H7 (cell line): ENCODE measurements at places on chromosomes 1 and 21. TPM values are rescaled to one million over a fixed set of nuclear protein-coding genes. Genes with fewer than 3 reads are reported as not detected.

- no peak for DNase-seq
Observed at GRCh38 chr1:97071173-97071572, 349.6 kb downstream of the PTBP2 start.

- DNase-seq: no peak
Observed at GRCh38 chr1:26483980-26484379, 11.7 kb downstream of the HMGN2 start.

DNA sequence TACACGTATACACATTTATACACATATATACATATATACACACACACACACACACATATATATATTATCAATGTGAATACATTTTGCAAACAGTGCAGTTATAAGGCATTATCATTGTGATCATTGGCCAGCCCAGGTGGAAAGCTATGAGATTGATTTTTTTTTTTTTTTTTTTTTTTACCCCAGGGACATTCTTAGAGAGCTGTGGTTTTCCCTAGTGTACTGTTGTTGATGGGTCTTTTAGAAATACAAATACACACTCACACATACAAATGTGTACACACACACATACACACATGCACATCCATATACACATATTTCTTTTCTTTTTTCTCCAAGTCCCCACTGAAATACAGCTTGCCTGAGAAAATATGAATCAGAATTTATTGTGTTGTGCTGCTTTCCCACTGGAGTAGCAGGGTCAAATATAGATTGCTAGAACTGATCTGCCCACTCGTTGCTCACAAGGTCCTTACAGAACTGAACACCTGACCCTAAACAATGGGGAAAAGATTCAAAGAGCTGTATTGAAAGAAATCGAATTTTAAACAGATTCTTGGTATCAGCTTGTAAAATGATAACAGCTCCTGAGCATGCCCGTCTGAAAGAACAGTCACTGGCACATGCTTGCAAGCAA is 325.6 kb downstream of the OMA1 start:
- DNase-seq: no peak

- DNase-seq: no peak
Observed at GRCh38 chr1:23879809-23880208, 11.7 kb upstream of the FUCA1 start.

DNA sequence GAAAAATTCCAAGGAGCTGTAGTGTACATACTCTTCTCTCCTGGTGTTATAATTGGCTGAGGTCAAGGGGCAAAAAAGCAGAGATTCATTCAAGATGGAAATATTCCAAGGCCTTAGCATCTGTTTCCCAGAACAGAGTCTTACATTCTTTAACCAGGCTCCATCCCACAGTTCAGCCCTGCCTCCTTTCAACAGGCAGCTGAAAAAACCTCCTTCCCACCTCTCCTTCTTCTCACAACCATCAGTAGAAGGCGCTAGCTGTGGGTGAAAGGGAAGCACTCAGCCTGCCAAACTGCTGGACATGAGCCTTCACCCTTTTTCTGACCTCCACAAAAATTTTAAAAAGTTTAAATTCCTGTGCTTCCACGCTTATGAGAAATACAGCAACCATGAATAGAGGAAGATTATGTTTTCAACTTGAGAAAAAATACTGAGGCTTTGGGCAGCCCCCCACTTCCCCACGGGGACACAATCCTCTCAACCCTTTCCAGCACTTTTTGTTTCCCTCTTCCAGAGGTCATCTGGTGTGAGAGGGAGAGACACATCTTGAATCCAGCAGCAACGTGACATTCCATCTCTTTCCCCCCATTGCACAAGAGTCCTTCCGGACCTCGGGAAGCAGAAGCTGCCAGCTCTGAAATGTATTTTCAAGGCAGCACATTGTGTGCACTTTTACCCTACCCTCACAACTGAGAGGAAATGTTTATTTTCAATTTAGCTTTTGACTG is 43.2 kb upstream of the FMO2 start:
- DNase-seq: peak; percentile 22

- peak; percentile 40 for DNase-seq
Observed at GRCh38 chr1:54814571-54814970, 13.4 kb upstream of the TTC22 start.

DNA sequence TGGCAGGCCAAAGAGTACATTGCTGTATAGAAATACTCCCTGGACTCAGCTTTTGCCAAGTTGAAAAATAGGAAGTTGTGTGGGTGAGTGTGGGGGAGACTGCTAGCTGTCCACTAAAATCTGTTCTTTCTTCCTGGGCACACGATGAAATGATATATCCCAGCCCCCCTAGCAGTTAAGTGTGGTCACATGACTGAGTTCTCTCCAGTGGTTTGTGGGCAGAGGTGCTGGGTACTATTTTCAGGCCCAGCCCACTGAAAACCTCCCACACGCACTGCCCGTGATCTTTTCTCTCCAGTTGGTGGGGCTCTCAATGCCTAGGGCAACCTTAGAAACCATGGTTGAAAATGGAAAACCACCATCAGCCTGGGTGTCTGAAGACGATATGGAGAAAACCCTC is 119.7 kb upstream of the LMO4 start:
- DNase-seq: no peak

GRCh38 chr1:54580856-54581550 is 33.0 kb downstream of the ACOT11 start:
- no peak for DNase-seq

GRCh38 chr1:65412256-65412983 is 8.0 kb upstream of the LEPR start:
- no peak for DNase-seq

DNA sequence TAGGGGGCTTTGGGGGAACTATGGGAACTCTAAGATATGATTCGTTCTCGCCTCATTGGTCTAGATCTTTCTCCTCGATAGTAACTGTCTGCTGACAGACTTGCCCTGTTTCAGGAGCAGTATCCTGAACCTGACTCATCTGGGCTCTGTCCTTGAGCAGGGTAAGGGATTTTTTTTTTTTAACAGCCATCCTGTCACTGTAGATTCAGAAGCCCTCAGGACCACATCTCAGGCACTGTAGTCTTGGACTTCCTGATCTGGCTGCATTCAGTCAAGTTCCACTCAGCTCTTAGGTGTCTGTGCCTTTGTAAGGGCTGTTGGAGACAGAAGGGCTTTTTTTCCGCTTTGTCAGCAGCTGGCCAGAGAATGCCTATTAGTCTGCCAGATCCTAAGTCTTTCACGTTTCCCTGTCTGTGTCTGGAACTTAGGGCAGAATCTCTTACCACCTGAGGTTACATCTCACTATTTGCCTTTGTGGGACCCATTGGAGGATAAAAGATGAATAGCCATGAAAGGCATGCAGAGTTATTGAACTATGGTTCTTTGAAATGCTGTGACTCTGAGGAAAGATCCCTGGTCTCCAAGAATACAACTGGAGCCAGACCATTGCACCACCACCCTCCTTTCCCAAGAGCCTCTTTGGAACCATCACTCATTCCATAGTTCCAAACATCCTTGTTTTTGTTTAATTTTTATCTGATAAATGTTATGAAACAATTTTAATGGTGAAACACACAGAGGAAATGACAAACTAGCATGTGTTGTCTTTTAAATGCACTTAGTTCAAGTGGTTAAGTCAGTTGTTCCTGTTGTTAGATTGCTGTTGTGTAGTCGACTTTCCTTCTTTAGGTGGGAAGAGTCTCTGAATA is 49.7 kb upstream of the MACF1 start:
- DNase-seq: no peak

DNA sequence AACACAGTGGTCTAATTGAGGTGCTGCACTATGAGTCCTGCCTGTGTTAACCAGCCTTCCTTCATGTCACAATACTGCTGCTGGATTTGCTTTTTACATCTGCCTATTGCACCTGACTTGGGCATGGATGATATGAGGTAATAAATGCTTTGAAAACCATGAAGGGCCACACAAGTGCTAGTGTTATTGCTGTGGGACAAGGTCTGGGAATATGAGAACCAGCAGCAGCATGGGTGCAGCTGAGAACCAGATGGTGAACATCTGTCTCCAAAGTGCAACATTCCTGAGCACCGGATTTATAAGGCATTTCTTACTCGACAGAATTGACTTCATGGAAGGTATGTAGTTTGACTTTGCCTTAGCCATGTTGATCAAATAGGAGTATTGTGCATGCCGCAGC is 16.6 kb downstream of the TRIM45 start:
- DNase-seq: no peak

GRCh38 chr1:54866801-54867716 is 19.9 kb downstream of the DHCR24 start:
- DNase-seq: no peak

DNA sequence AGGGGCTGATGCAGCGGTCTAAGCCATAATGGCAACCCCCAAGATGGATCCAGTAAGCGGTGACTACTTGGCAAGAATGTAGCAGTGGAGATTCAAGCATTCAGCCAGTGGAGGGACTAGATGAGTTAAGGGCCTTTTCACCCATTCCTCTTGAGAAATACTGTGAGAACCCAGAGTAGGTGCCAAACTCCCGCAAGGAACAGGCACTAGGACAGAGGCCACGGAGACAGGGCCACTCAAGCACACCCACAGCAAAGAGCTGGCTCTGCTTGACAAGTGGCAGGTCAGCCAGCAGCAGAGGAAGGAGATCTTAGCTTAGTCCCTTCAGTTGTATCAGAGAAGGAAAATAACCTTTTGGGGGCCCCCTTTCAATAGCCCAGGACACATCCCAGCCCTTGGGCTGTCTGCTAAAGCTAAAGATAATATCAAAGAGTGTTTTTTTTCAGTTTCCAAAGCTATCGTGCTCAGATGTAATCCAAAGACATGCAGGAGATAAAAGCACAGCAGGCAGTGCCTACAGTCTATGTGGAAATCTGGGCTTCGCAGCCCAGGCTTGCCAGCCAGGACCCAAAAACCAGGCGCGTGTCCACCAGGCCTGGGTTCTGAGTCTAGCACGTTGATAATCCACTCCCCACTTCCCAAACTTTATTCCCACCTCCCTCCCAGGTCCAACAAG is 62.0 kb upstream of the GOLT1A start:
- DNase-seq: no peak

DNA sequence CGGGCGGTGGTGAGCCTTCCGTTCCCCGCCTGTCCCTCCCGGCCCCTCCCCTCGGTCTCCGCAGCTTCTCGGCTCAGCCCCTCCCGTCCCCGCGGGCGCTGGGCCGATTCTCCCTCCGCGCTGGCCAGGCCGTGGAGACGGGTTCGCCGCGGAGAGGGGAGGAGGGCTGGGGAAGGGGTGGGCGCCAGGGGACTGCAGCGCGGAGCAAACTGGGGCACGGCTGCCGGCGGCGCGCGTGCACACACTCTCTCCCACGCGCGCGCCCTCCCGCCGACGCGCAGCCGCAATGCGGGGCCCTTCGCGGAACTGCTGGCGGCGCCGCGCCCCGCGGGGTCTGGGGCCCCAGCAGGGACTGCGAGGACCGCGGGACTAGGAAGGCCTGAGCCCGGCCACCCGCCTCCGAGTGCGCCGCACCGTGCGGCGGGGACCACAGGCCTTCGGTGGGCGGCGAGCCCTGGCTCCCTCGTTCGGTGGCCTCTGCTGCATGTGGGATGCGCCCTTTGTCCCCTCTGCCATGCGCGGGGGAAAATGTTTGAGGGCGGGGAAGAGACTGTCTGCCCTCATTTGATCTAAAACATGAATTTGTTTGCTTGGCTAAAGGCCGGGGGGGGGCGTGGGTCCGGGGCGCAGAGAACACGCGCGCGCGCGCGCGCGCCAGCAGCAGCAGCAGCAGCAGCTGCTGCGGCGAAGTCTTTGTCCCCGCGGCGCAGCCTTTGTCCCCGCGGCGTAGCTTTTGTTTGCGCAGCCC is 90.7 kb upstream of the VAMP3 start:
- DNase-seq: peak; percentile 93

- DNase-seq: peak; percentile 85
Observed at GRCh38 chr1:151006327-151007052, at the start of gene MINDY1. Gene MINDY1, minus strand, starts transcription at chr1:151006902. Its CDS starts 4,285 bp downstream, at chr1:151002617.

- DNase-seq: no peak
Observed at GRCh38 chr1:81183051-81183450, 617.7 kb upstream of the ADGRL2 start.

- no peak for DNase-seq
Observed at GRCh38 chr1:187477103-187477502, 648.4 kb downstream of the PLA2G4A start.

Gene GREM2
- 0.15 and 1.0 TPM in 2 replicates for total RNA-seq

Gene FDPS
- 309 and 339 TPM in 2 replicates for total RNA-seq

Gene TMEM269
- total RNA-seq: 1.00 and 1.1 TPM in 2 replicates

Gene ACTA1
- 0.67 and 1.8 TPM in 2 replicates for total RNA-seq

Gene LRRC40
- 60.6 and 79.5 TPM in 2 replicates for total RNA-seq

Gene ELAPOR1
- 0.07 and 0.10 TPM in 2 replicates for total RNA-seq

Gene C1orf174
- 60.5 and 63.9 TPM in 2 replicates for total RNA-seq

Gene OR2G3
- total RNA-seq: not detected in 2 replicates
